ENCODE measurements at places on chromosomes 13 and 19.

DNA sequence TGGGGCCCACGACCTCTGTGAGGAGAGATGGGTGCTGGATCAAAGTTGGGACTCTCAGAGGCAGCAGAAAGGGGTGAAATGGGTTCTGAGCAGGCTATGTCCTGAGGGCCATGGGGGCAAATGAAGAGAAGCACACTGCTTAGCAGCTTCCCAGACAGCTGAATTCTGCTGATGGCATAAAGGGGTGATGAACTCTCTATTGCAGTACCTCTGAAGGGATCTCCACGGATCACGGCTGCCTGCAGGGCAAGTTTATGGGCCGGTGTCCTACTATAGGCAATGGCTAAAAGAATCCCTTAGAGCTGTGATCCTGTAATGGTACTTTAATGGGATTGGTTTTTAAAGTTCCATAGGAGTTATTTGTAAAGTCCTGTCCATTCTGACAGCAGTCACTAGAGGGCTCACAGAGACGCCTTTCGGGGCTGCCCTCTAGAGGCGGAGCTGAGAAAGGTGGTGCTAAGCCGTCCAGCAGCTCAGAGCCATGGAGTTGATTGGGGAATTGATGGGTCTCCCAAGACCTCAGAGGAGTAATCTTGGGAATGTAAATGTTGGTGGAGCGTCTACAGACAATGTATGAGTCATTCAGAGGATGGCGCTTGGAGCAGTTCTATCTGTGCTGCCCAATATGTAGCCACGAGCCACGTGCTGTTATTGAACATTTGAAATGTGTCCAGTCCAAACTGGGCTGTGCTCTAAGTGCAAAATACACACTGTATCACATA is 287.3 kb downstream of the COG6 start:
- DNase-seq = peak; percentile 56

DNA sequence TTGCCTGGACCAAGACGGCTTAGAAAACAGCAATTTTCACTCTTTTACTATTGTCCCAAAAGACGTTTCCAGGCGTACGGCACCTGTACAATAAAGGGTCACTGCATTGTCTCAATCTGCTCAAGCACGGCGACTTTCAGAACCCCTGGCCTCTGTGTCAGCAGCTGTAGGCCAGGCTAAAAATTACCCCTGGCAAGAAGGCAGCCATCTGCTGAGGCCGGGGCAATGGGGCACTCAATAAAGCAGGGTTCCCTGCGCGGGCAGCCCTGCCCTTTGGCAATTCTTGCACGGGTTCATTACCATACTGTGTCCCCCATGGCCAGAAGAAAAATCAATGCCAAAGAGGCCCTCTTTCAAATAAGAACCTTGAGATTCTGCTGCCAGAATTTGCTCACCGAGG is 52.1 kb downstream of the STK24 start:
- DNase-seq = no peak

DNA sequence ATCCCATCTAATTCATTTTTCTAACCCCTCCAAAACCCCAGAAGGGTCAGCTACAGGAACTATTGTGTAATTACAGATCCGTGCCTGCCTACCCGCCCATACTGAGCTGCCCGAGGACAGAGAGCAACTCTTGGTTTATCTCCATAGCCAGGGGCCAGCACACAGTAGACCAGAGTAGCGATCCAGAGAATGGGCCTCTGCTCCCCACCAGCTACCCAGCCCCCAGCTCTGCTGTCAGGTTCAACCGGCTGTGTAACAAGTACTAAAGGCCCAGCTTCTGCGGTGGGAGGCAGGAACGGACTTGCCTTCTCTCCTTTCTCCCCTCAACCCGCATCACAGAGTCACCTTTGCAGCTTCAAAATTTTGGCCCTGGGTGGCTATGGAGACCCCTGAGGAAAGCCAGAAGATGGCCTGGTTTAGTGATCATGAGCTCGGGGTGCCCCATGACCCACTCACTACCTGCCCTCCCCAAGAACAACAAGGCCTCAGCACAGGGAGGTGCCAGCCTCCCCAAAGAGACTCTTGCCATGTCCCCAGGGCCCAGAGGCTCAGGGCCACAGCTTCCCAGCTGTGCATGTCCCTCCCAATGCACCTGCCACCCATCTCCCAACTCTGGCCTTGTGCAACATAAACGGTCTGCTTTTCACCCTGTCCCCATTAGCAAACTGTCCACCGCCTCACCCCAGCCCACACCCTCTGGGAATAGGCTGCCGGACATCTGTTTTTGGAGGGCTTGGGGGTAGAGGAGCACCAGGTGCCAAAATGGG is 5.7 kb downstream of the CALM3 start:
- DNase-seq = no peak

- DNase-seq = no peak
Observed at GRCh38 chr19:19165396-19165795, 4.7 kb downstream of the MEF2B start.

DNA sequence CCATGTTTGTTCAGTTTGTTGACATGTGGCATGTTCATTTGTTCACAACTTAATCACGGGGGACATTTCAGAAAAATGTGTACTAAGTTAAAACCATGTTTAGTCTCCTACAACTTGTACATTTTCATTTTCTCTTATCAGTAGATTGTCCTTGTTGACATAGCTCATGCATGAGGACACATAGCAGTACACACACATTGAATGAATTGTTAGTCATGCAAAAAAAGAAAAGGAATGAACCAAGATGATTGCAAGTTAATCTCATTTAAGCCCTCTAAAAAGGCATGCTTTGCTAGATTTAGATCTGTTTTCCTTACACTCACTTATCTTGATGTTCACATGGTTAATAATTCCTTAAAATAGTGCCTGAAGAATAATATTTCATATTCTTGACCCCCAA is 38.2 kb upstream of the AKAP11 start:
- no peak for DNase-seq

DNA sequence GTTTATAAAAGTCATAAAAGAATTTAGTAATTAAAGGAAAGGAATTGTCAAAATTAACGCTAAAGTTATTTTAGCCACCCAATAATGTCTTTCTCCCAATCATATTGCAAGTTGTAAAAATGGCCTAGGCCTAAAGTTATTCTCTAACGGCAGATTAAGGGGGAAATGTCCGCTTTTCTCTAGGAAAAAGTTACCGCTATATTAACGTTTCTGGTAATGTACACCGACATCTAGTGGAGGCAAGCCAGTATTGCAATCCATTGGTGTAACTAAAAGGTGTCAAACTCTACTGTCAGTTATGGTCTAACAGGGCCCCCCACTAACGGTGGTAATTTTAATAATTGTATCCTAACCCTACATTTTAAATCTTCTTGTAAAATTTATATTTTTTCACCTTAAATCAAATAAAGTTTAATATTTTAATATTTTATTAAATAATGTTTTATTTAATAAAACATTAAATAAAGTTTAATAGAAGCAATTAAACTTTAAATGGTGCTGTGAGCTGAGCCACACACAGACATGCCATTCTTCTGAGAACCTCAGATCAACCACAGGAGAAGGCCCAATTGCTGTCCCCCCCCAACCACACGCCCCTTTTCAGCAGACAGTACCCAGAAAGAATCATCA is 35.9 kb upstream of the ZSCAN5A start:
- peak; percentile 22 for DNase-seq
